ENCODE measurements at places on chromosomes 3 and 15. TPM values are rescaled to one million over a fixed set of nuclear protein-coding genes. Genes with fewer than 3 reads are reported as not detected.

DNA sequence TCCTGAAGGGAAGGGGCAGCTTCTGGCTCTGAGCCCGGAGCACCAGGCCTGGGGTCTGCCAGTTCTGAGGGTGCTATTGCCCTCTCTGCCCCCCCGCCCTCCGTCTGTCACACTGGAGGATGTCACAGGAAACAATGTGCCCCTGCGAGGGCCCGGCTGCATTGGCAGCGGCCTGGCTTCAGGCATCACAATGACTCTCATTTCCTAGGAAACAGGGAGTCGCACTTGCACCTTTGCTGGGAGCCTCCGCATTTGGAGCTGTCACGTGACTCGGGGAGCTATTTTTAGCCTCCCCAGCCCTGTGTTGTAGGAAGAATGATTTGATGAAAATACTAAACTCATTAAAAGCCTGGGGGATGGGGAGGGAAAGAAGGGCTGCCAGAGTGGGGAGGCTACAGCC lies 518.9 kb downstream of the SHQ1 start:
- no peaks in the 10 kb centered on the region for H3K4me1 ChIP-seq
- no peak for DNase-seq
- no peaks in the 10 kb centered on the region for H3K36me3 ChIP-seq

DNA sequence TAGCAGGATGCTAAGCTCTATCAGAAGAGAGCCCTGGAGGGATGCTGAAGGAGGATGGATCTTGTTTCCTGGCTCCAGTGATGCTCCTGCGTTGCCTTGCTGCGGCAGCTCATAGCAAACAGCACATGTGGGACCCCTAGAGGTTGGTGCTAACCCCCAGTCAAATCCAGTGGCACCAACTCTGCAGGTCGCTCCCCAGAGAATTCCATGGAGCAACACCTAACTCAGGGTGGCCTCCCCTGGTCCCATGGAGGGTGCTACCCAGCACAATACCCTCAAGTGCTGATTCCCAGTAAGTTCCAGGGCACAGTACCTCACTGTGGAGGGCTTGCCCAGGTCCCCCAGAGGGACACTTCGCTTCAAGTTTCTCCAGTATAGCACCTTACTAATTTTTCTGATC lies 231.2 kb downstream of the NEK10 start:
- no peaks in the 10 kb centered on the region for H3K27me3 ChIP-seq
- H3K4me3 ChIP-seq, result no peak overlapping the region

DNA sequence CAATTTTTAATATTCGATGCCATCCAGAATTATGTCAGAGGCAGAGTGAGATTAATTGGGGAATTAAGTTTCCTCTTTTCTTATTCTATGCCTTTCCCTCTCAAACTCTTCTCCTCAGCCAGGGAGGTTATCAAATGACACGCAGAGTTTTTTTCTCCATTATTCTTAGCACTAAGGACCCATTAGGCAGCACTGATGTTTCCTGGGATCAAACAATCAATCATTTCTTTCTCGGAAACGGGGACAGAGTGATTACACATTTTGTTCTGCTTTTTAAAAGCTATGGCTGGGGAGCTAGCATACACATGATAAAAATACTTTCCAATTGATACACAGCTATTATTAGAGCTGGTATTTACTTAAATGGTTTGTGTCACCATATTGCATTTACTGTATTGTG lies 35.3 kb upstream of the PSMD6 start:
- no peaks in the 10 kb centered on the region for H3K4me1 ChIP-seq
- peaks cover 45% of the 10 kb centered on the region for H3K27me3 ChIP-seq
- H3K27ac ChIP-seq, result no peak overlapping the region
- DNase-seq, result no peak
- H3K36me3 ChIP-seq, result no peaks in the 10 kb centered on the region

GRCh38 chr15:95995375-95996168 lies 334.9 kb upstream of the NR2F2 start:
- H3K27me3 ChIP-seq, result no peaks in the 10 kb centered on the region
- peaks cover 21% of the 10 kb centered on the region for H3K4me1 ChIP-seq
- DNase-seq, result no peak
- no peak overlapping the region for H3K27ac ChIP-seq

DNA sequence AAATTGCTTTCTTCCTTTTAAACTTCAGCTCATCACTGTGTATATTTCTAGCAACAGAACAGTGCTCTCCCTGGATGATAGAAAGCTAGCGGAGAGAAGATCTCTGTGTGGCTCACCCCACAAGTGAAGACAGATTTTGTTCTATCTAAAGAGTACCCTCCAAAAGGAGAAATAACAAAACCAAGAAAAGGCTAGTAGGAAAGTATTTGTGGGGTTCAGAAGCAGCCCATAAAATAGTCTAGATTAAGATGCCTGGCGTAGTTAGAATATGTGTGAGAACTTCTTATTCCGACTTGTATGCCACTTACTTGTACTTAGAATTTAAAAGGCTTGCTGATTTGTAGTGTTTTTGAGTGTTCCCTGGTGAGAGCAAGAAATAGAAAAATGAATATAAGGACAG lies 214.9 kb upstream of the IL12A start:
- no peak overlapping the region for H3K4me3 ChIP-seq
- no peaks in the 10 kb centered on the region for H3K36me3 ChIP-seq
- H3K4me1 ChIP-seq, result peaks cover 44% of the 10 kb centered on the region
- H3K27ac ChIP-seq, result no peak overlapping the region
- no peak for DNase-seq

DNA sequence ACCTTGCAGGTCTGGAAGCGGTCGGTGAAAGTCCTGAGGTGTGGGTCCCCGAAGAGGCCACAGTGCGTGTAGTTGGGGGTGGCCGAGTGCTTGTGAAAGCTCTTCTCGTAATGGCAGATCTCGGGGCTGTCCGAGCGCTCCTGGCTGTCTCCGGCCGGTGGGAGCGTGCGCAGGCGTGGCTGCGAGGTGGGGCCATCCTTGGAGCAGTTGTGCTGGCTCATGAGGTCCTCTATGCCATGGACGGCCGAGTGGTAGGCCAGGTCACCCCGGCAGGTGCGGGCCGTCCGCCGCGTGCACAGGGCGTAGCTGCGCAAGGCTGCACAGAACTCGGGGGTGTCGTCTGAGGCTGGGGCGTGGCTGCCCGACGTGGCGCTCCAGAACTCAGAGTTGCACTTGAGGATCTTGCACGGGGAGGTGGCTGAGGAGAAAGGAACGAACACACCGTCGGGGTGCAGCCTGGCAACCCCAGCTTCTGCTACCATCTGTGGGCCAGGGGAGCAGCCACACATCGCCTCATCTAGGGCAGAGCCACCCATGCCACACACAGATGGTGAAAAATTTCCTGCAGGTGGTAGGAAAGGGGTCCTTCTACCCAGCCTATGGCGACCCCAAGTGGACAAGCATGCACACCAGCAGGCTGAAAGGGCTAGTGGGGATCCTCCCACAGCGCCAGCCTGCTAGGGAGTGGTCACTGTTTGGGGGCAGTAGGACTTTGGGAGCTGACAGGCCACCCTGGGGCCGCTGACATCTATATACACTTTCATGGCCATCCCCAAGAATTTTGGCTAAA lies 36.7 kb downstream of the RGMA start:
- H3K36me3 ChIP-seq, result peaks cover 4% of the 10 kb centered on the region
- H3K4me3 ChIP-seq, result no peak overlapping the region
- DNase-seq, result no peak
- no peak overlapping the region for H3K27ac ChIP-seq
- no peaks in the 10 kb centered on the region for H3K4me1 ChIP-seq

DNA sequence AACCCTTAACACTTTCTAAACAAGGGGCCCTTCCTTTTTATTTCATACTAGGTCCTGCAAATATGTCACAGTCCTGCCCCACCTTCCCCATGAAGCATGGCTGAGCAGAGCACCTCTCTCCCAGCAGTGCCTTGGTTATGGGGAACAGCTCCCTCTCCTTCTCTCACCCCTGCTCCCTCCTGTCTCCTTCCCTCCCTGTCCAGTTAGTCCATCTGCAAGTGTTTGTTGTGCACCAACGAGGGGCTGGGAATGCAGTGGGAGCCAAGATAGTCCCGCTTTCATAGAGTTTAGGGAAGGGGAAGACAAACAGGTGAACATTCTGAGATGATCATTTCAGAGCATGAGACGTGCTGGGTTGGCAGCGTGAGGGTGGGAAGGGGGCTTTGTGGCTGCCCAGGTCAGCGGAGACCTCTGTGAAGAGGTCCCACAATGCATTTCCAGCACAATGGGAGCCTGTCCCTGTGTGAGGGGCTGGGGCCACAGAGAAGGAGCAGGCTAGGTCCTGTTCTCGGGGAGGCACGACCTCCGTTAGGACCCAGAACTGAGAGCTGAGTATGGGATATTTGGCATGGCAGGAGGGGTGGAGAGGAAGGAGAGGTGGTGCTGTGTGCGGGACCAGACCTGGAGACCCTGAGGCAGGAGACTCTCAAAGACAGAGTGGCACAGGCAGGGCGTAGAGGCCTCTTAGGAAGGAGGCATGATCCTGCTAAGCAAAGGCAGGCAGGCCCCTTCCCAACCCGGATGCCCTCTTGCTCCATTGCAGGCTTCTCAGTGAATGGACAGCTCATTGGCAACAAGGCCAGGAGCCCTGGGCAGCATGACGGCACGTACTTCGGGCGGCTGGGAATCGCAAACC lies 5.5 kb upstream of the ITIH3 start:
- H3K27me3 ChIP-seq, result peaks cover 78% of the 10 kb centered on the region
- no peaks in the 10 kb centered on the region for H3K4me1 ChIP-seq
- no peak overlapping the region for H3K4me3 ChIP-seq
- DNase-seq, result no peak
- H3K27ac ChIP-seq, result no peak overlapping the region

DNA sequence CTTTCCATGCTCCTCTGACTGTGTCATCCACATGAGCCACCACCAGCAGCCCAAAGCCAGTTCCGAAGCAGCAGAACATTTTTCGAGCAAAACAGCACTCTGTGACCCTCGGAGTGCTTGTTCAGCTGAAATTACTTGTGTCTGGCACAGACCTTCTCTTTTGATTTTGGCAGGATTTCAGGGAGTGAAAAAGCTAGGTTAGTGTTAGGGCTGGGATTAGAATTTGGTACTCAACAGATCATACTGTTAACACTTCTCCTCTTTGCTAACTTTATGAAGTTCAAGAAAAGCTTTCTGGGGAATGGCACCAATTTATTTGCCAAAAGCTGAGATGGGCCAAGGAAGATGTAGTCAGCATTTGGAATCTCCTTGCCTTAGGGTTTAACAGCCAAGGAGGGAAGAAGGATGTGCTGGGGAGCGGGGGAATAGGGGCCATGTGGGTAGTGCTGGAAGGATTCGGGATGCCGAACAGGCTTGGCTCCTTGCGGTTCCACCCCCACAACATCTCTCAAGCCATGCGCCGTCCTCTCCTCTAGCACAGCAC lies 55.1 kb upstream of the TRA2B start:
- no peaks in the 10 kb centered on the region for H3K36me3 ChIP-seq
- no peak overlapping the region for H3K27ac ChIP-seq
- H3K27me3 ChIP-seq, result peaks cover 76% of the 10 kb centered on the region
- H3K4me1 ChIP-seq, result no peaks in the 10 kb centered on the region
- no peak for DNase-seq

Gene PSTPIP1
- total RNA-seq, result not detected

Gene SNTN
- total RNA-seq, result 0.29 TPM

Gene ADGRG7
- total RNA-seq, result 1.4 TPM

Gene EFHB
- total RNA-seq, result not detected

Gene TMEM108
- not detected for total RNA-seq

All from Calu3 (cell line).